Thoracic aorta (tissue), 2 donors: ENCODE measurements at places on chromosomes 3 and 15. TPM values are rescaled to one million over a fixed set of nuclear protein-coding genes. Genes with fewer than 3 reads are reported as not detected.

- DNase-seq, result no peak
These were observed at the start of gene SFMBT1 for GRCh38 chr3:53045518-53046170. Gene SFMBT1 (minus strand): TSS chr3:53046073. CDS start chr3:52969128, 76,945 bp downstream.

DNA sequence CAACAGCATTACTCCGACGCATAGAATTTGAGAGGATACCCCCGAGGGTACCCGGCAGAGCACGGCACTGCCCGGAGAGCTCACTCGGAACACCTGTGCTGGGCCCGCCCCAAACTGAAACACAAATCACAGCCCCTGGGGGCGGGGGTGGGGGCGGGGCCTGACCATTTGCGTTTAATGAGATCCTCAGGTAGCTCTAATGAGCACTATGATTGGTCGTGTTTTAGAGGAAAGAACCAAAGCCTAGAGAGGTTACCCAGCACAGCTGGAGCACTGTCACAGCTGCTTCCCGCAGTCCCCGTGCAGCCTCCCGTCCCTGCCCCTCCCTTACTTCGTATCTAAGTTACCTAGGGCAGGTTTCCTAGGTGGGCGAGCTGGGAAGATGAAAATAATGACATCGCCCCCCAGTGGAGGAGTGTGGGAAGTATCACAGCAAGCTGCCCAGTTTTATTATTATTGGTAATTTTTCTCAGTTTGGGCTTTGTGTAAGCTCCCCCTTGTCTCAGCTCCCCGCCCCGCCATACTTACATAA, 187.1 kb downstream of the PDE8A start:
- DNase-seq, result no peak

DNA sequence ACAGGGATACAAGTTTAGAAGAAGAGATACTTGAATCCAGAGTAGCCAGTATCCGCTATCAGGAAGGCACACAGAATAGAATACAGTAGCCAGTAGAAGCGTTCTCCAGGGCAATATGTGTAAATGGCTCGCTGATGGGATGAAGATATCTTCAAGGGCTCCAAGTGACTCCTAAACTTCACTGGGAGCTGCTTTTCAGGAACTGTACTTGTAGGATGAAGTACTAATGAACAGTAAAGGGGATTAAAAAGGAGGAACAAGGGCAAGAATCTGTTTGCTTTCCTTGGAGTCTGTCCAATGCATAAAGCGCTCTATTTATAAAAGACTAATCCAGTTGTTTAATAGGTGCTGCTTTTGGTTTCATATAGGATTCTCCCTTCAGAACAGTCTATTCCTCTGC, 78.4 kb downstream of the THRB start:
- no peak for DNase-seq

DNA sequence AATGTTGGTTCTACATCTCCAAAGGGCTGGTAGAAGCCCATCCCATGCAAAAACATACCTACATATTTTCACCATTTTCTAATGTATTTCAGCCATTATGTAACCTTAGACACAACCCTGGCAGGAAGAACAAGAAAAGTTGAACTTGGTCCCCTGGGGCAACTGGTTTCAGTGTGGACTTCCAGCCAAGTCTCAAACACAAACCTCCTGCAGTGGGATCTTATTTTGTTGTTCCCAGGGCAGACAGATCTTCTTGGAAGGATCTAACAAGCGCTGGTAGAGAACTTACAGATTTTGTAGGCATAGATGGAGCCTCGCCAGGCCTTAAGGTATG, 96.3 kb downstream of the ADAMTS17 start:
- no peak for DNase-seq

DNA sequence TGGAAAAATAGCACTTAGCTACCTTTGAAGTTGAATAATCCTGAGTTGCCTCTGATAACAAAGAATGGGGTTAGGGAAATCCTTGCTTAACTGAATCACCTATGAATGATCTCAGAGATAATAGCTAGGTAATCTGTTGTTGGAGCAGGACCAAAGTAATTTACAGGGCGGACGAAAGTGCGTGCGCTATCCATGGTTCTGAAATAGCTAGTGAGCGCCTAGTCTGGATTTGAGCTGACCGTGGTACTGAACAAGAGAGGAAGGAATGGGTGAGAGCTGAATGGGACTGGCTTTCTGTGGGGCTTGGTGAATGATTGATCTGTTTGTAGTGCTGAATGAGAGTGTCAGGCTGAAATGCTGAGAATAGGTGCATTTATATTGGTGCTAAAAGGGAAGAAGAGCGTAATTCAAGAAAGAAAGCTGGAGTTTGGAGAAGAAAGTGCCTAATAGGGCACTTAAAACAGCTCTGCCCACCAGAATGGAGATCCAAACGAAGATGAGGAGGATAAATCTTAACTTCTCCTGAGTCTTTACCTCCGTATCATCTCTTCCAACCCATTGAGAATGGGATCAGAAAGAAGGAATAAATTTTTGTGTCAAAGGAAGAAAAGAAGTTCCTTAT, 10.1 kb downstream of the SCN10A start:
- no peak for DNase-seq

LOXL1 gene
- 164 TPM for total RNA-seq

DNA sequence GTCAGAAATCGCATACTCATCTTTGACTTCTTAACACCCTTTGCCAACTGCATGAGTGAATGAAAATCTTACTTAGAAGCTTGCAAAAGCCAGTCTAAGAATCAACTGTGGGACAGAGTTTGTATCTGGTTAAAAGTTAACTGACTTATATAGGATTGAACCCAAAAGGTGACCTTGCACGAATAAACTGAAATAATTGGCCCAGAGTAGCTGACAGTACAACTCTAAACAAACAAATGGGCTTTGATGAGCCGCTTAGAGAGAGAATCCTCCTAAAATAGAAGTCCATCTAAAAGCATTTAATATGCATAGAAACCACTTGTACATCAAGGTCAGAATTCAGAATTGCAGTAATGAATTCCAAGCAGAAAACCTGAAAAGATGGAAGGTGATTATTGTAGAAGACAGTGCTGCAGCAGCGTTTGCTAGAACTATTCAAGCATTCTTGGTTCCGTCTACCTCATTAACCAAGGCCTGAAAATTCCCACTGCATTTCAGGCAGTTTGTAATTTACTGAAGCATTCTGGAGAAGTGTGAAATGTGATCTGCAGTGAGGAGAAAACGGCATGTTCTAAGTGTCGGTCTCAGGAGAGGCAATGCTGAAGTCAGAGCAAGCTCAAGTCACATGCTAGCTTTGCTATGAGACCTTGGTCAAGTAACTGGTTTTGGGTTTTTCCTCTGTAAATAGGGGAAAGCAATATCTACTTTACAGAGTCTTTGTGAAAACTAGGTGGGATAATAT, 103.7 kb downstream of the CADPS start:
- no peak for DNase-seq

FSD2 gene
- not detected for total RNA-seq

DNA sequence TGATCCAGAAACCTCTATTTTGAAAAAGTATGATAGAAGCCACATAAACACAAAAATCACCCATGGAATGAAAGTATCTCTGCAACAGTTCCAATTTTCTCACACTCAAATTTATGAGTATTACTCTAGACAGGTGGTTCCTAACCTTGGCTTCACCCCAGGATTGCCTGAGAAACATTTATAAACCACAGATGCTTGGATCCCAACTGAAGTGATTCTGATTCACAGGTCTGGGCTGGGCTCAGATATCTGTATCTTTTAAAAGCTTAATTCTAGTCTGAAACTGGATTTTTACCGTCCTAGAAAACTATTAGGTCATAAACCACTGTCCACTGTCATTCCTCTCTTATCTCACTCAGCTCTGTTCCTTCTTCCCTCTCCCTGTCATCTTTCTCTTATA, 7.4 kb upstream of the SST start:
- no peak for DNase-seq

- DNase-seq, result no peak
These were observed 68.2 kb upstream of the THBS1 start for GRCh38 chr15:39512643-39513042.

DNA sequence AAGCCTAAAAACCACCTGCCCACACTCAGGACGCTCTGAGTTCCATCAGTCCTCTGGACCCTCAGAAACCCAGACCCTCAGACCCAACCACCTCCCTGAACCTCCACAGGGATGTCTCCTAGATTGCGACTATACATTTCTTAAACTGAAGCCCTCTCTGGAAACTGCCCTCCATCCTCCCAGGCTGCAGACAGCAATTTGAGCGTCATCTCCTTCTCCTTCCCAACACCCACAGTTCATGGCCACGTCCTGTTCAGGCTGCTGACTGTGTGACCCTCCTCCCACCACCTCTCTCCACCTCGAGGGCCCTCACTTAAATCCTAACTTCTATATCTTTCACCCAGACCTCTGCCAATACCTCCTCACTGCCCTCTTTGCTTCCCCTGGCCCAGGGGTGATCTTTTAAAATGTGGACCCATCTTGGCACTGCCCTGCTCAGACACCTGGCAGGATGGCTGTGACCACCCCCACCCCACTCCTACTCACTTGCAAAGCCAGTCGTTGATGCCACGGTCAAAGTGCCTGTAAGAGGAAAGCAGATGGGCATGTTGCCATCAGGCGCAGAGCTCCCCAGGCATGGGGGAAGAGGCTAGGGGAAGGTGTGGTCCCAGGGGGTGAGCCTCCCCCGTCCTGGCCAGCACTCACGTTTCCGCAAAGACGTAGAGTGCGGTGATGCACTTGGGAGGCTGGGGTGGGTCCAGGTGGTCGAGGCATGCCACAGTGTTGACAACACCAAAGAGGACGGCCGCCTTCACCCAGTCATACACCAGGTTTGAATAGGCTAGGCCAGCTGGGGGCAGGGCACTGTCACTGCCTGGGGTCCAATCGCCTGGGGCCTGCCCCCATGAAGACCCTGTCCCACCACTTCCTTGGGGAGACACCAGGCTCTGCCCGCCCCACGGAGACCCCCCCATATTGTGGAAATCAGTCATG, 6.0 kb downstream of the HHATL start:
- DNase-seq, result no peak

DNA sequence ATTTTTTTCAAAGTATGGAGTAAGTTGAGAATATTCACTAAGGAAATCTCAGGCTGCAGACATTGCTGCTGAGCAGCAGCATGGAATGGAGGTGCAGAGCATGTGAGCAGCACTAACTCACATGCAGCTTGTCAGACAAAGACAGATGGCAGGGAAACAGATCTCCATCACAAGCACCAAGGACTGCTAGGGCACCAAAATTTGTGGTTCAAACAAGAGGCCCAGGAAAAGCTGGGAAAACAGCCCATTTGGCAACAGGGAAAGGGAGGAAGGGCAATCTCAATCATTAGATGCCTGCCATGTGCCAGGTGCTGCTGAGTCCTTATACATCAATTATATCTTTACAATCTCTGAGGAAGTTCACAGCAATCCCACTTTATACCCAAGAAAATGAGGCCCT, 47.2 kb upstream of the EIF1B start:
- DNase-seq, result no peak

IL17RC gene
- total RNA-seq, result 59.4 TPM

SLC28A2 gene
- not detected for total RNA-seq

GRCh38 chr3:132542577-132542976, 54.5 kb upstream of the ACKR4 start:
- no peak for DNase-seq

TF gene
- total RNA-seq, result 2.2 TPM

CCDC39 gene
- total RNA-seq, result not detected

- no peak for DNase-seq
These were observed 294.4 kb upstream of the SLCO3A1 start for GRCh38 chr15:91559066-91559465.

DNA sequence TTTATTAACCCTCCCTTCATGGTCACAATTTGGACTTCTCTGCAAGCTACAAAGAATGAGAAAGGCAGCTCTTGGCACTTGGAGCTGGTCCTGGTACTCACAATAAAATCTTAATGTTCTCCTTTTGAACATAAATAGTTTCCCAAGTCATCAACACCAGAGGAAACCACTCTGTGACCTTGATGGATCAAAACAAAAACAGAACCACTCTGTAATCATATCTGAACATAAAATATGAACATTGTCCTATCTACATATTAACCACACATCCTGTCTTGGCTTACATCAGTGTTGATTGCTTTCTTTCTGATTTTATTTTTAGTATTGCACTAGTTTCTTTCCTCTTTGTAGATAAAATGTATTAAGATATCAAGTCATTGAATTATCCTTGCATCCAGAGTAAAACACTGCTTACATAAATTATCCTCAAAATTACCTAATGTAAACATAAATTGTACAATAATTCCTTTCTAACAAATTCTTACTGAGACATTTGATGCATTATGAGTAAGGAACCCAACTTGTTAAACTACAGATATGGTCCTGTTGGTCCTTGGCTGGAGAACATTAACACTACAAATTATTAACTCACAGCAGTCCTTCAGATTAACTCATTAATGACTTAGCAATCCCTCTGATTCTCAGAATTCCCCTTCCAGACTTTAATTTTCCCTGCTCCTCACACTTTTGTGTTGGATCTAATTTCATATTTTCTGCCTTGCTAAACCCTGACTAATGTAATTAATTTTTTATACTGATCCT, 860.5 kb downstream of the DIPK2A start:
- no peak for DNase-seq

LRRIQ4 gene
- not detected for total RNA-seq

DNA sequence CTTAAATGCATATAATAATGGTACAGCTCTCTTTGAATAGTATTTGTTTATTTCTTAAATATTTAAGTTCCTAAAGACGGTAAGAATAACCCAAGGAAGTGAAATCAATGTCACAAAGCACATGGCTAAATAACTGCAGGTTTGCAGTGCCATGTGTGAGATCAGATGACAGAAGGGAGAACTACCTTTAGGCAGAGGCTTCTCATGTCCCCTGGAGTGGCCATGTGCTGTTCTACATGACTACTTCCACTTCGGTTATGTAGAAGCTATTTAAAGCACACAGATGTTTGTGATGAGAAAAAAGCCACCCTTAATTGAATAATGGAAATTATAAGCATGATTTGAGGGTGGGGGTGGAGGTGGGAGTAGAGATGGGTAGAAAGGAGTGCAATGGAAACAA, 109.1 kb downstream of the UBE3A start:
- no peak for DNase-seq

ZCWPW2 gene
- 0.81 TPM for total RNA-seq

DNA sequence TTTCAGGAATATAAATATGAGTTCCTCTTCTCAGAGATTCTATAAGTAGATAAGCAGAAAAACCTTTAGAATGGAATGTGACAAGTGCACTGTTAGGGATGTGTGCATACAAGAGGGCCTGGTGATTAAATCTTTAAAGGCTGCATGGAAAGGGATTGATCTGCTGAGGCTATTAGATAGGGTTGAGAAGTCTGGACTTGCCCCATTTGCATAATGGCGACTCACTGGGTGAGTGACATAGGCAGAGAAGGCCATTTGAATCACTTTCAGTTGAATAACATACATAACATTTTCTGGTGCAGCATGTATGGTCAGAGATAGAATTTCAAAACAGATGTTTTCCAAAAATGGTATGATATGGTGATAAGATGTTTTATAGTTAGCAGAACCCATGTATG, 156.9 kb downstream of the ZNF621 start:
- DNase-seq, result no peak

MASP1 gene
- total RNA-seq, result 2.6 TPM

DNA sequence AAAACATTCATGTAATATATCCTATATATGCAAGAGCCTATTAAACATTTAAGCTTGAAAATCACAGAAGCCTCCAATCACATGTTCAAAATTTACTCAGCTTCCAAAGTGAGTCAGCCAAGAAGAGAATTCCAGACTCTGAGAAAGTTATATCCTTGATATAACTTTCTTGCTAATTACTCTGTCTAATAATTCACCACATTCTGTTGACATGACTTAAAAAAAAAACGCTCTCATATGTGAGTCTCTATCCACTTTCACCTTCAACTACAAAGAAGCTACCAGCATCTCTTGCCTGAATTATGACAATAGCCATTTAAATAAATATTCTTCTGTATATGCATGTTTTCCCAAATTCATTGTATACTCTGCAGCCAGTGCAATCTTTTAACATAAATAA, 1116.3 kb upstream of the CADM2 start:
- DNase-seq, result no peak
